Activated effector memory CD4-positive, alpha-beta T cell treated with Interleukin-2 at 50 U/mL for 16 hours (primary cell): ENCODE measurements at places on chromosomes 16 and 17.

- DNase-seq: no peak
Observed at GRCh38 chr16:72917051-72917450, 130.9 kb downstream of the ZFHX3 start.

GRCh38 chr17:40024901-40025300 is 9.7 kb downstream of the CSF3 start:
- DNase-seq: no peak

DNA sequence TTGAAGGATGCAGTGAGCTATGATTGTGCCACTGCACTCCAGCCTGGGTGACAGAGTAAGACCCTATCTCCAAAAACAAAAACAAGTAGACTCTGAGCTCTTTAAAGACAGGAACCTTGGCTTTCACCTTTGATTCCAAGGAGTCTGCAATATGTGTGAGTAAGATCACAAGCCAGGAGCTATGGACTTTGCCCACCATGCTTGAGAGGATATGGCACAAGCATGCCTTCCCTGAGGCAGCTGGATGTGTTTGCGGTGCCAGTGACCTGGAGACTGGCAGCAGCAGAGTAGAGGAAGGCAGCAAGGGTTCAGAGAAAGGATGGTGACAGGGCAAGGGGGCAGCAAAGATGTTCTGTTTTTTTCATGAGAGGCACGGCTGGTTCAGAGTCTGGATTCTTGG is 14.5 kb upstream of the PRKCA start:
- DNase-seq: no peak

- no peak for DNase-seq
Observed at GRCh38 chr17:50172130-50172529, 6.3 kb downstream of the SGCA start.

- DNase-seq: no peak
Observed at GRCh38 chr17:59415397-59415796, 83.9 kb downstream of the YPEL2 start.

- no peak for DNase-seq
Observed at GRCh38 chr17:42163113-42163512, 8.3 kb upstream of the RAB5C start.

- DNase-seq: no peak
Observed at GRCh38 chr16:84443166-84443802, 61.2 kb downstream of the MEAK7 start.

- DNase-seq: no peak
Observed at GRCh38 chr17:41505007-41505808, at the start of gene KRT13. KRT13 (minus strand) TSS chr17:41505612; CDS start chr17:41505550, 62 bp downstream.

DNA sequence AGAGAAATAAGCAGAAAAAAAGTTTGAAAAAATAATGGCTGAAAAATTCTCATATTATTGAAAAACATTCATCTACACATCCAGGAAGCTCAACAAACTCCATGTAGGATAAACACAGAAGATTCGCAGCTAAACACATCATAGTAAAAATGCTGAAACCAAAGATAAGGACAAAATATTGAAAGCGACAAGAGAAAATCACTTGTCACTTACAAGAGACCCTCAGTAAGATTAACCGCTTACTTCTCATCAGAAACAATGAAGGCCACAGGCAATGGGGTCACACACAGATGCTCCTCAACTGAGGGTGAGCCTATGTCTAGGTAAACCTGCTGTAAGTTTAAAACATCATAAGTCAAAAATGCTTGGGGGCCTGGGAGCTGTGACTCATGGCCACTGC is 38.1 kb upstream of the METRNL start:
- DNase-seq: no peak

DNA sequence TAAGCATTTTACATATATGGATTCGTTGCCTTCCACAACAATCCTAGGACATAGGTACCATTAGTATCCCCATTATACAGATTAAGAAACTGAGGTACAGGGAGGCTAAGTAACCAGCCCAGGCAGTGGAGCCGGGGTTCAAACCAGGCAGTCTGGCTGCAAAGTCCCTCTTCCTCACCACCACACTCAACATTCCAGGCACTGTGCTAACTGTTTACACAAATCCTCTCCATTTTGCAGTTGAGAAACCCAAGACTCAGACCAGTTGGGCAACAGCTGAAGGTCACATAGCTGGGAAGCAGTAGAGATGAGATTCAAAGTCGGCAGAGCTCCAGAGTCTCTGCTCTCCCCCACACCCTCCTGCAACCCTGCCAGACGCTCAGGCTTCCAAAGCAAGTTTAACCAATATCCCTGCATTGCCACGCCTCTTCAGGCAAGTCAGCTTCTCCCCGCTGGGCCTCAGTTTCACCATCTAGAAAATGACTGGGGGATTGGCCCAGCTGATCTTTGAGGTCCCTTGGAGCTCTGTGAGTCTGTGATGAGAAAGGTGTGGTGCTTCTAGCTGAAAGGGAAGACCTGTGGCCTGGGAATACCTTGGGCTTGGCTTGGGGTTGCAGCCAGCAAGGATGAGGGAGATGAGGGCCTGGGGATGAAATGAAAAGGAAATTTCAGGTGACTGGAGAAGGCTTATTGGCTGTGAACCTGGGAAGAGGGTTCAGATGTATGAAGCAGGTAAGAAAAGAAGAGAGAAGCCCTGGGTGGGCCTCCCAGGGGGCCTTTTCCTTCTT is 14.0 kb downstream of the CCR7 start:
- no peak for DNase-seq

DNA sequence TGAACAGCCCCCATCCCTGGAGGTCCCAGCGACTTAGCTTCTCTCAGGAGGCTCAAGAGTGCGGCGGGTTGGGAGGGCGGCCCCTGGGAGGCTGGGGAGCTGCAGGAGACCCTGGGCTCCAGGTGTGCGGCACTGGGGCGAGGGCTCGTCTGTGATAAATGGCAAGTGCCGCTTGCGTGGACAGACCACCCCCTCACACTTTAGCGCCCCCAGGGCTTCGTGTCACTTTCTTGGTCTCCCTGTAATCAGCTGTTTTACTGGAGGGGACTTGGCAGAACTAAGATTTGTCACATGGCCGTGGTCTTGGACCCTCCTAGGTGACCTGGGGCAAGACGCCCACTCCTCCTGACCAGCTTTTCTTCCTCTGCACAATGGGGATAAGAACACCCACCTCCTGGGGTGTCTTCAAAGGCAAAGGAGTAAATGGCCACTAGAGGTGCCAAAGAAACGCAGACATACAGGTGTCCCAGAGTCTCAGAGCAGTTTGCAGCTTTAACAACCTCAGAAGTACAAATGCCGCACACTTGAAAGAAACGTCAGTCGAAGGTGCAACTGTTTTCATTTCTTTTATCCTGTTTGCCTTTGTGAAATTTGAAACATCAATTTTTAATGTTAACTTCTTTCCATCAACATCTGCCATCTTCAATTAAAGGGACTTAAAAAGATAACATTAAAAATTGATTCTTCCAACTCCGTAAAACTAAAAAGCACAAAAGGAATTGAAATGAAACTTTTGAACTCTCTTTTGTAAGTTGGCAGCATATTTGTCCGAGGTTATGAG is 946 bp downstream of the OSGIN1 start:
- no peak for DNase-seq

DNA sequence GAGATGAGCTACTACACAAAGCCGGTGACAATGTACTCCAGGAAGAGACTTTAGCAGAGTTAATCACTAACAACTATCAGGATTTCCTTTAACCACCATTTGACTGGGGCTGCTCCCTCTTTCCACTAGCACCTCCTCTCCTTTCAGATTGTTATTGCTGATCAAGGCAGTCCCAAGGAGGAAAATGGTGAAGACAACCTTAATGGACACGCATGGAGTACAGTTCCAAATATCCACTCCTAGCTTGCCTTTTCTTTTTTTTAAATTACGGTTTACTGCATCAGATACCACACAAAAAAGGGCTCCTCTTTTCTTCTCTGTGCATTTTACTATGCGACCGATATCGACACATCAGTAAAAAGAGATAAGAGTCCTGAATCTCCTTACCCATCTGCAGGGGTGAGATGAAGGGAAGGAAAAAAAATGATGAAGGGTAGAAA is 30.9 kb downstream of the FAM222B start:
- DNase-seq: no peak

GRCh38 chr17:69597898-69598692 is 183.6 kb downstream of the MAP2K6 start:
- DNase-seq: no peak

GRCh38 chr16:12479751-12480150 is 323.9 kb downstream of the CPPED1 start:
- DNase-seq: no peak

DNA sequence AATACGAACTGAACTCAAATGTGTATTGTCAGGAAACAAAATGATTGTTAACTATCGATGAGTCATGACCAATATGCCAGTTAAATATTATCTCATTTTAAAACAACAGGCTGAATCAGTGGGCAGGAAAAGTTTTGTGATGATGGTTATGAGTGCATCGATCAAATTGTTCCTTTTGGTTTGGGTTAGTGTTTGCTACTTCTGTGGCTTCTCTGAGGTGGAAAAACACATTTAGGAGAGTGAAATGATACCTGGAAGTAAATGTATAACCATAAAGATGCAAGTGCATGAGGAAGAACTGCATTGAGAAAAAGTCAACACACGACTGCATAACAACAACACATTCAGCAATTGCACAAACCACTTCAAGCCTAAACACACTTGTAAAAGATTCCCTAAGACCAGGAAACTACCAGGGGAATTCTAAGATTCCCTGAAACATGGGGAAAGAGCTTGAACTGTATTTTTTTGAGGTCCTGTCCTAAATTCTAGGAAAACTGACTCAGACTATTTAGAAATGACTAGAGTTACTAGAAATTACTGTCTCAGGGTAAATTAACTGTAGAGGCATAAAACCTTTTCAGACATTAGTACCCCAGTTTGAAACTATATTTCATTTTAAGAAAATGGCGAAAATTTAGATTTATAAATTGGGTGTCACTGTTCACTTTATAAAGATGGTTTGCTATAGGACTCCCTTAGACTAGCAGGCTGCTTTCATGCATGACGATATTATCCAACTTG is 44.8 kb downstream of the CDYL2 start:
- DNase-seq: no peak

- no peak for DNase-seq
Observed at GRCh38 chr17:32318071-32318470, 23.9 kb downstream of the C17orf75 start.

DNA sequence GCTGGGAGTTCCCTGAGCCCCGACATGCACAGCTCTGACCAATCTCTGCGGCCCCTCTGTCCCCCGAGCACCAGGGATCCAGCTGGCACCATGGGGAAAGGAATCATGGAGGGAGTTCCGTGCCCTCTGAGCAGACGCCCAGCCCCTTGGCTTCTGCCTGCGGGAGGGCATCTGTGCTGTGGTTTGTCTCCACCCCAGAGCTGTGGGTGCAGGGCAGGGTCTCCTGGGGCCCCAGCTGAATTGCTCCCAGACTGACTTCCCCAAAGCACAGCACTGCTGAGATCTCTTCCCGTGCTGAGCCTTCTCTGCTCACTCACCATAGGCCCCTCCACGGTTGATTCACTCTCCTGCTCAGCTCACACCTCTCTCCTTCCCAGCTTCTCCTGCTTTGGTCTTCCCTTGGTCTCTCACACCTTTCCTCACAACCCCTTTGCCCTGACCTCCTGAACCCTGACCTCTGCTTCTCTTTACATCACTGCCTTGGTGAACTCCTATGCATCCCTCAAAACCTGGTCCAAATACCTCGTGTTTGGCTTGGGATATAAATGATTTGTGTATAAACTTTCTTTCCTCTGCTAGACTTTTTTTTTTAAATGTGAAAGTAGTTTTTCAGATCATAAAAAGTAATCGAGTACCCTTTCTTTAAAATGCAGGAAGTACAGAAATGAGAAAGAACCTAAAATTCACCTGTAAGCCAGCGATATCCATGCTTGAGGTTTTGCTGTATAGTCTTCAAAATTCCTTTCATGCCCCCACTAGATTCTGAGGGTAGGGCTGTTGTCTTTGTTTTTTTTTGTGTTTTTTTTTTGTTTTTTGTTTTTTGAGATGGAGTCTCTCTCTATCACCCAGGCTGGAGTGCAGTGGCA is 265.3 kb downstream of the SEC14L1 start:
- DNase-seq: peak; percentile 27

GRCh38 chr17:58556833-58557250 is 42.4 kb upstream of the MTMR4 start:
- DNase-seq: no peak

- no peak for DNase-seq
Observed at GRCh38 chr16:49446805-49447204, 73.2 kb downstream of the C16orf78 start.

- DNase-seq: no peak
Observed at GRCh38 chr17:28199115-28199514, 119.9 kb upstream of the TMEM97 start.

- DNase-seq: no peak
Observed at GRCh38 chr17:76528156-76528527, 9.4 kb downstream of the CYGB start.

- no peak for DNase-seq
Observed at GRCh38 chr17:65637786-65638185, 76.3 kb upstream of the AXIN2 start.

- no peak for DNase-seq
Observed at GRCh38 chr17:4083187-4083586, 59.6 kb downstream of the ZZEF1 start.
